Inflammatory macrophage treated with lipopolysaccharide for 4 hours (primary cell): ENCODE measurements at places on chromosomes 3 and 15.

GRCh38 chr3:157086775-157087174 lies 73.2 kb downstream of the CCNL1 start:
- DNase-seq: no peak

DNA sequence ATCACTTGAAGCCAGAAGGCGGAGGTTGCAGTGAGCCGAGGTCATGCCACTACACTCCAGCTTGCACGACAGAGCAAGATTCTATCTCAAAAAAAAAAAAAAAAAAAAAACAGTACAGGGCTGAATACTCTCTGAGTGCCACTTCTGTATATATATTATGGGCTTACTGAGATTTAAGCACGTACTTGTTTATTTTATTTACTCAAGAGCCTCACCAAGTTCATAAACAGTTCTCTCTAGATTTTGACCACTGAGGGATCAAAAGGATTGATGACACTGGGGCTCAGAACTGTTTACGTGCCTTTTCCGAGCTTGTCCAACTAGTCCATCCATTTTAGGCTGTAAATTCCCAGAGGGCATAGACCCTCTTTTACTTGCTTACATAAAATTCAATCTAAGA lies 81.5 kb downstream of the FRMD4B start:
- no peak for DNase-seq

DNA sequence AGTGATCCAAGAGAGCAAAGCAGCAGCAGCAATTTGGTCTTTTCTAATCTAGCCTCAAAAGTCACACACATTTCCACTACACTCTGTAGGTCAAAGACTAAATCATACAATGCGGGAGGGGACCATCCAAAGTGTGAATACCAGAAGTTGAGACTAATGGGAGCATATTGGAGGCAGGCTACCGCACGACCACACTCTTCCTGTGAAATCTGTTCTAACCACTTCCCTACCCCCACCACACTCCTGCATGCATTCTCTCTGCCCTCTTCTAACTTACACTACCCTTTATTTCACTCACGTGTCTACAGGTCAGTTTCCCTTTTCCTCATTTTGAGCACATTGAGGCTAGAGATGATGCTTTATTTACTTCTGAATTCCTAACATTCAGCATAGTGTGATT lies 23.7 kb upstream of the PRTG start:
- DNase-seq: no peak

DNA sequence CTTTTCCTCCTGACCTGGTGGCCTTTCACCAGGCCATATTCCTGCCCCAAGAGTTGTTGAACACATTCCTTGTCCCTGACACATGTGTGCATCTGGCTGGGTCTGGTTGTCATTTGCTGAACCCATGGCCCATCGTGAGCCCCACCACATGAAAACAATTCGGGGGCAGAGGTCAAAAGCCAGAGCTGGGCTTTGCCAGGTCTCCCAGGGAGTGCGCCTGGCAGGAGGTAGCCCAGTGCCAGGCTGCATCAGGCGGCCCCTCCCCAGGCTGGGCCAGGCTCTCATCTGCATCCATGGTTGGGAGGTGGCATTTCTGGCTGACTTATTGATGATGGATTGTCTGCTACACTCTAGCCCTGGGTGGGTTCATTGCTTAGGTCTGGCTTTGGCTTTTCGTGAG lies 30.9 kb downstream of the SPSB4 start:
- no peak for DNase-seq

DNA sequence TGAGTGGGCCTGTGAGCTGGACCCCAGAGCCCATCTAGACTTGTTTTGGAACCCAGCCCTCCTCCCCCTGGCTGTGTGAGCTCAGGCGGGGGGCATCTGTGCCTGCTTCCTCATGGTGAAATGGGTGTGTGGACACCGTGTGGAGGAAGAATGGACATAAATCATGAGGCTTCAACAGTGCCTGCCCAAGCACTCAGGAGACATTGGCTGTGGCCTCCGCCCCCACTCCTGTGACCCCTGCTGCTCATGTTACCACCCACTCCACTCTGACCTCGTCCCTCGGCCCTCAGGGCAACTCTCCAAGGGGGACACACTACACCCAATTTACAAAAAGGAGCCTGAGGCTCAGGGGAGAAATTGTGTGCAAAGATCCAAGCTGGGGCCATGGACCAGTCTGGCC lies 16.6 kb downstream of the TPRA1 start:
- DNase-seq: peak; percentile 19

DNA sequence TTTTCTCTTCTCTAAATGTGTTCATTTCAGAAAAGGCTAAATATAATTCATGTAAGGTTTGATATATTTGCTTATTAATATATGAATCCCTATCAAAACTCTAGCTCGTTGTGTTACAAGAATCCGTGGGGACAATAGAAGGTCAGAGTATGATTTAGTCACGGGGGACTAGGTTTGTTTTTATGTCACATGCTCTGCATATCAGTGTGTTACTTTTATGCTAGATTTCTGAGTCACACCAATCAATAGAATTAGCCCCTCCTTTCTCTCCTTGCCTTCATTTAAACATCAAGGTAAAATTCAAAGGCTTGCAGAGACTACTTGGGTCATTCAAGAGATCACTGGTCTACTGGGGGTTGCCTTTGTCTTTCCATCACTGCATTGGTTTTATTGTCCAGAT lies 636.1 kb downstream of the NR2F2 start:
- DNase-seq: no peak

DNA sequence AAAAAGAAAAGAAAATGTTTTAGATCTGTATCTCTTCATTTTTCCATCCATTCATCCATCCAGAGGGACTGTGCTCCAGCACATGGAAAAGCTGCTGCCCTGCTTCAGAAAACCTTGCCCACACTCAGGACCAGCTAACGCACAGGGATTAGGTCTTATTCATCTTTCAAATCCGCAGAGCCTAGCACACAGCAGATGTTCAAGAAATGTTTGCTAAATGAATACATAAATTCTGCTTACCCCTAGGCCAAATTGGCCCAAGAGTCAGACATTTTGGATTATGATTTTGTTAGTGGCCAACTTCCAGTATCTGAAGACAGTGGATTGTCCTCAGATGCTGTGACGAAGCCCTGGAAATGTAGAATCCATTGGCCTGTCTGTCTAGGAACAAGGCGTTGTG lies 71.4 kb downstream of the GHSR start:
- DNase-seq: no peak

DNA sequence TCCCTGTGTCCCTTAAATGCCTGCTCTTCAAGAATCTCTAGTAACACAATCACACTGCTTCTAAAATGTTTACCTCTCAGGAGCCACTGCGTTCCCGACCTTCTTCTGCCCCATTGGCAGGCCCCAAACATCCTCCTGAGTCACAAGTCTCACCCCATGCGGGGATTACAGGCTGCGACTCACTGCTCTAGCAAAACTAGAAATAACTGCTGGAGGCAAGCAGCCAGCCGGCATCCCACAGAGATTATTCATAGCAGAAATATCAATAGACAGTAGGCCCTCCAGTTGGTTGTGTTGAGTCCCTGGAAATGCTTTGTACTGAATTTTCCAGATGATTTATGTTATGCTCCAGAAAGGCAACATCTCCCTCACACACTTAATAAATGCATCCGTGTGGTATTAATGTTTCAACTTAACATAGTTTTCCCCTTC lies 64.8 kb downstream of the RFTN1 start:
- DNase-seq: peak; percentile 27

DNA sequence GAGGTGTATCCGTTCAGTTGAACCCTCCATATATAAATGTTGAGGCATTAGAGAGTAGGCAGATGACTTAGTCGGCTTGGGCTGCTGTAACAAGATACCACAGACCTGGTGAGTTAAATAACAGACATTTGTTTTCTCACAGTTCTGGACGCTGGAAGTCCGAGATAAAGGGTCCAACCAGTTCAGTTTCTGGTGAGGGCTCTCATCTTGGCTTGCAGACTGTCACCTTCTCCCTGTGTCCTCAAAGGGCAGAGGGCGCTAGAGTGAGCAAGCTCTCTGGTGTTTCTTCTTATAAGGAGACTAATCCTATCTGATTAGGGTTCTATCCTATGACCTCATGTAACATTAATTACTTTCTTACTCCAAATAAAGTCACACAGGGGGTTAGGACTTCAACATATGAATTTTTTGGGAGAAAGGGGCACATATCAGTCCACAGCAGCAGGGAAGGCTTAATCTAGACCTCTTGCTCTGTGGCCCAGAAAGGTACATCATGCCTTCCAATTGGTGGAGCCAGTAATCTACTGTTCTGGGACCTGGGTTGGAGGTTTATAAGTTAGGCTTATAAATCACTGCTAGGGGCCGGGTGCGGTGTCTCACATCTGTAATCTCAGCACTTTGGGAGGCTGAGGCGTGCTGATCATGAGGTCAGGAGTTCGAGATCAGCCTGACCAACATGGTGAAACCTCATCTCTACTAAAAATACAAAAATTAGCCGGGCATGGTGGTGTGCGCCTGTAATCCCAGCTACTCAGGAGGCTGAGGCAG lies 26.3 kb upstream of the SLC28A2 start:
- no peak for DNase-seq

DNA sequence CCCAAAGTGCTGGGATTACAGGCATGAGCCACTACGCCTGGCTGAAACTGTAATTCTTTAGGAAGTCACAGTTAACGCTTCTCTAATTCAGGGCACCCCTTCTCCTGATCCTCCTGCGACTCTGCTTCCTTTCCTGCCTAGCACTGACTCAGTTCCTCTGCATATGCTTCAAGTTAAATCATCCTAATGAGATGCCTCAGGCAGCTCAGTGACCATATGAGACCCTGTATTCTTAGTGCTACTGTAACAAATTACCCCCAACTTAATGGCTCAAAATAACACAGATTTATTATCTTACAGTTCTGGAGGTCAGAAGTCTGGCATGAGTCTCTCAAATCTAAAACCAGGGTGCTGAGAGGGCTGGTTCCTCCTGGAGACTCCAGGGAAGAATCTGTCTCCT lies 271.8 kb upstream of the LYSMD4 start:
- DNase-seq: no peak

DNA sequence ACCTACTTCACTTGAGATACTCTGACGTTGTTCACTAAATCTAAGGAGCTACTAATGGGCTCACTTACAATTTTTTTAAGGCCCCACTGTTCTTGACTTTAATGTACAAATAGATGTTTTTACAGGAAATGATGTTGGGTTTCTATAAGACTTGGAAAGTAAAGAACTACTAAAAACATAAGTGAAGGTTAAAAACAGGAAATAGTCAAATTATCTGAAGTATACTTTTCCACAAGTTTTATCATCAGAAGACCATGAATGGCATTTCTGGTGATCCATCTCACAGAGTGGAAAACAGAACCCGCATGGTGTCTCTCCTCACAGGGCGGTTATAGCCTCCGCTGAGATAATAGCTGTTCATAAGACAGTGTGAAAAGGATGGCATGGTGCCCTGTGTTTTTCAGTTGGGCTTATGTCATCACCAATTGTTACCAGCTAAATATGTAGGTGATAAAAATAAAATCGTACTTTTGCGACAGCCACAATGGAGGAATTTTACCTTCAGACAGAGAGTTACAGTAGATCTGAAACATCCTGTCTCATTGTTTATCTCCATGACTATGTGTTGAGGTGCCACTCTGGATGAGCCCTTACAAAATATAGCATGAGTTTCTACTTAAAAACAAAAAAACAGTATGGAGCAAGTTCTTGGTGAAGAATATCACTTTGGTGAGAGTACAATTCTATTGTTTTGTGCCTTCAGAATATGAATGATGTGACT lies 462.4 kb downstream of the RAP2B start:
- DNase-seq: peak; percentile 5

GRCh38 chr3:94071713-94072284 lies 8.9 kb downstream of the NSUN3 start:
- DNase-seq: no peak

GRCh38 chr3:49519916-49520385 lies 34.3 kb upstream of the BSN start:
- peak; percentile 55 for DNase-seq

GRCh38 chr3:38379201-38379770 lies 32.7 kb downstream of the XYLB start:
- DNase-seq: no peak

- no peak for DNase-seq
These were observed 3.2 kb upstream of the UACA start for GRCh38 chr15:70766597-70766996.

GRCh38 chr3:89947337-89947954 lies 840.0 kb downstream of the EPHA3 start:
- DNase-seq: no peak

DNA sequence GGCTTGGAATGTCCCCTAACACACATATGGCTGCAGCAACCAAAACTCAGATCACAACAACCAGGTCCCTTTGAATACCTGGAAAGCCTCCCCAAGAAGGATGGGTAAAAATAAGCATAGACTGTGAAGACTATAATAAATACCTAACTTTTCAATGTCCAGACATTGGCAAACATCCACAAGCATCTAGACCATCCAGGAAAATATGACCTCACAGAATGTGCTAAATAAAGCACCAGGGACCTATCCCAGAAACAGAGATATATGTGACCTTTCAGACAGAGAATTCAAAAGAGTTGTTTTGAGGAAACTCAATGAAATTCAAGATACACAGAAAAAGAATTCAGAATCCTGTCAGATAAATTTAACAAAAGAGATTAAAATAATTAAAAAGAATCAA lies 109.2 kb downstream of the NEDD4 start:
- DNase-seq: no peak

DNA sequence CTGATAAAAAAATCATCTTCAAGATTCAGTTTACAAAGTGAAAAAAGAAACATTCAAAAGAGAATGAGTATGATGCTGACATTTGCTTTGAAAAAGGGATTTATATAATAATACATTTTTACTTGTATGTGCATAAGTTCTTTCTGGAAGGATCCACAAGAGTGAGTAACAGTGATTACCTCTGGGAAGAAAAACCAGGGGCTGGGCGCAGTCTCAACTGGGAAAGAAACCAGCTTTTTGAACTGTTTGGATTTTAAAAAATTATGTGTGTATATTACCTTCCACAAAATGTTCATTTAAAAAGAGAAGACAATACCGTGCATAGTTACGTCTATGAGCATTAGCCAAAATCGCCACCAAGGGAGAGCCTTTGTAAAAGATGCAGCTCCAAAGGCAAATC lies 1.3 kb downstream of the CLEC3B start:
- DNase-seq: no peak

DNA sequence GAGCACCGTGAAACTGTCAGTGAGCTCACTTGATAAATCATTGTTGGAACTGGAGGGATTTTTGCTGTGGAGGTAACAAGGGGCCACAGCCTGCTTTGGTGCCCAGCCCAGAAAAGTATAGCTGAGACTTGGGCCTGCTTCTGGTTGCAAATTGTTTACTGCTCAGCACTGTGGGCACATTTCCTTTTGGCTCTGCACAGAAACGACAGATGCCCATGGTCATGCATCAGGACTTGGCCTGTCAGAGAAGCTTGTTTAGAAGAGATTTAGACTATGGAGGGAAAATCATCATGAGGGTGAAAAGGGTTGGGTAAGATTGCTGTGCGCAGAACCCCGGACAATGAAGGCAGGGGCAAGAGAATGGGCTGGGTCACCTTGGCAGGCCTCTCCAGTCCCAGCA lies 286.1 kb upstream of the CTNNB1 start:
- no peak for DNase-seq

- no peak for DNase-seq
These were observed 692 bp upstream of the C15orf39 start for GRCh38 chr15:75200765-75201615.
